Upper lobe of right lung (tissue), 1 donor: ENCODE measurements at places on chromosomes 1 and 21. TPM values are rescaled to one million over a fixed set of nuclear protein-coding genes. Genes with fewer than 3 reads are reported as not detected.
A peak's percentile ranks its signal among the peaks of the same experiment; 100 is the strongest.

The OR2L8 gene
- total RNA-seq, result not detected

The RGS16 gene
- total RNA-seq, result 12.0 TPM

The AQP10 gene
- total RNA-seq, result 0.64 TPM

The CYP4Z1 gene
- 2.1 TPM for total RNA-seq

DNA sequence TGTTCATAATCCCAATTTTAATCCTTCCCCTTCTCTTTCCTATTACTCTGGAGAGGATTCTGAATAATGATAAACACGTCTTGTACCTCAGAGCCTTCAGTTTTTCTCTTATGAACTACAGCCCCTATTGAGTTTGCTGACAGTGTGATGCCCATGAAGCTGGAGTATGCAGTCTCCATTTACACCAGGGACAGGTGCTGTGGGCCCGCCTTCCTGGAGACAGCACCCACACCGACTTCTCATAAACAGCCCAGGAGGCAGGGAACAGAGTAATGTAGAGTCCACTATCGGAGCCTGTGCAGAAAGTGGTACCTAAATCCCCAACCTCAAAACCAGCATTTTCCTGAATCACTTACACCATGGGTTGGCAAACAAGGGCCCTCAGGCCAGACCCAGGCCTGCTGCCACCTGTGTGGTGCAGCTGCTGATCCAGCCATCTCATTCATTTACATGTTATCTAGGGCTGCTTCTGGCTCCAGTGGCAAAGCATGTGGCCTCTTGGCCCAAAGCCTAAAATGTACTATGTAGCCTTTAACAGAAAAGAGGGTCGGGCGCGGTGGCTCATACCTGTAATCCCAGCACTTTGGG lies 95.1 kb upstream of the KRTAP19-8 start:
- DNase-seq, result no peak

- DNase-seq, result no peak
Measured at GRCh38 chr1:55632058-55632457, 416.9 kb upstream of the USP24 start.

The LIN28A gene
- total RNA-seq, result not detected

DNA sequence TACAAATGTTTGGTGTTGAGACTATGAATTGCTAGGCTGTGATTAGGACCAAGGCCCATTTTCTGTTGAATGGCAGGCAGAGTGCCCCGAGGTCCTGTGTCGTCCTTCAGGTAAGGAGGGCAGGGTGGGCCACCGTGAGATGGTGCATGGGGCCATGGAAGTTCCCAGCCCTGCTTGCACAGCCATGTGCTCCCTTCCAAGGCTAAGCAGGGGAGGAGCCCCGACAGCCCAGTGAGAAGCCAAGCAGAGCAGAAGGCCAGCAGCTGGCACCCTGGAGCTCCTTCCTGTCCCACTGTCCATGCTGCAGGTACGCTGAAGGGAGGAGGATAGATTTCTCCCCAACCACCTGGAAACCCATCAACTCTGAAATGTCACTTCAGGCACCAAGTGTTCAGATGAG lies 8.2 kb upstream of the NUAK2 start:
- no peak for DNase-seq

- no peak for DNase-seq
Measured at GRCh38 chr1:185520188-185520920, 203.3 kb upstream of the IVNS1ABP start.

DNA sequence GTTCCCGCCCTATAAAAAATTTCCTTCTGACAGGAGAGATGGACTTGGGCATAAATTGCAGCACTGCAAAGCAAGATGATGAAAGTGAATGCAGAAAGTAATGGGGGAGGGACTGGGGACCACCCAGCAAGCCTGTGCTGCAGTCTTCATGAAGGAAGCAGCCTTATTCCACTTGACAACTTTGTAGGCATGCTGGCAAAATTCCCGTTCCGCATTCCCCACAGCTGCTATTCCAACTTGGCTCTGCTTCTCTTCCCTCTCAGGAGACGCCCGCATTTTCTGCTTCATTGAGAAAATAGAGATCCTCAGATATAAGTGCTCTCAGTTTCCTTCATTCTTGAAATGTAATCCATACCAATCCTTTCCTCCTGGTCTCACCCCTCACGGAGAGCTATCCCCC lies 2.4 kb downstream of the HMGB4 start:
- no peak for DNase-seq

- DNase-seq, result peak; percentile 37
Measured at GRCh38 chr1:15577691-15578090, 7.2 kb downstream of the AGMAT start.

DNA sequence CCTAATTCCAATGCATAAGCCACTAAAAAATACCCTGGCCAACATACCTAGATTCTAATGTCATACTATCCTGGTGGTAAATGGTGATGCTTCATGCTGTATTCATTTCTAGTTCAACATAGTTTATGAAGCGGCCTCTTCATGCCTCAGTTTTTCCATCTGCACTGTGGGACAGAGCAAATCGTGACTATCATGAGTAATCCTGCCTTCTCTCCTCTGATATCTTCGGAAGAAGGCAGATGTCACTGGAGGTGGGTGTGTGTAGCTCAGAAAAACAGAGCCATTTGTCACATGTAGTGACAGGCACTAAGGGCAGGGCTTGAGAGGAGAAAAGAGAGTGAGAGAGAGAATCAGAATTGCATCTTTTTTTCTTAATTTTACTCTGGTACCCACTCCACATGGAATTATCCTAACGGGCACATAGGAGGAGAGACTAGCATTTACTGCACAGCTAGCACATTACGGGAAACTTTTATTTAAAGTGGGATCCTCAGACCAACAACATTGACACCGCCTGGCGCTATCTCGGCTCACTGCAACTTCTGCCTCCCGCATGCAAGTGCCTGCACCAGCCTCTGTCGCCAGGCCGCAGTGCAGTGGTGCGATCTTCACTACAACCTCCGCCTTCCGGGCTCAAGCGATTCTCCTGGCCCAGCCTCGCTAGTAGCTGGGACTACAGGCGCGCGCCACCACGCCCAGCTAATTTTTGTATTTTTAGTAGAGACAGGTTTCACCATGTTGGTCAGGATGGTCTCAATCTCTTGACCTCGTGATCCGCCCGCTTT lies 78.4 kb upstream of the KCNA3 start:
- no peak for DNase-seq

DNA sequence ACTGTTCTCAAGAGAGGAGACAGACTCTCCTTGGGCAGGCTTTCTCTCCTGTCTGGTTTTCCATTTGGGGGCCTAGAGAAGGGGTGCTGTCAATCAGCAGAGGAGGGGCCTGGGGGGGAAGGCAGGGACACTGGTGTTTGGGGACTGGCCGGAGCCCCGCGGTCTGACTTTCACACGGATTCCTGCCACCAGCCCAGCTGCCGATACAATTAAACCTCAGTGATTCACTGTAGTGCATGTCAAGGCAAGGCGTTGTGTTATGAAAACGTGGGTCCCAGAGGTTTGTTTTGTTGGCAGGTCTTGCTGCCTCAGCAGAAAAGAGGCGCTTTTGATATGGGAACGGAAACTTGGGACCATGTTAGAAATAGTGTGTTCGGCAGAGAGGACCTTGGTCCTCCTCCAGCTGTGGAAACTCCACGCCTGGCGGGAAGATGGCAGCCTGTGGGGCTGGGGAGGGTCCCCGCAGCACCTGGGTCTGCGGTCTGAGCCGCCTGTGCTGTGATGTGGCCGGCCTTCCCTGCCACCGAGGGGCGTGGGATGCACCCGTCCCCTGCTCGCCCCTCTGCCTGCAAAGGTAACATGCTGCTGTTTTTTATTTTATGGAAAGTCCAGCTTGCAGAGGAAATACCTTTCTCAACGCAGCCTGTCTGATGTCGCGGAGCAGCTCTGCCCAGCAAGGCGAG lies 47.6 kb downstream of the SPSB1 start:
- DNase-seq, result no peak

- DNase-seq, result no peak
Measured at GRCh38 chr1:182671750-182672486, 12.5 kb downstream of the RGS8 start.

DNA sequence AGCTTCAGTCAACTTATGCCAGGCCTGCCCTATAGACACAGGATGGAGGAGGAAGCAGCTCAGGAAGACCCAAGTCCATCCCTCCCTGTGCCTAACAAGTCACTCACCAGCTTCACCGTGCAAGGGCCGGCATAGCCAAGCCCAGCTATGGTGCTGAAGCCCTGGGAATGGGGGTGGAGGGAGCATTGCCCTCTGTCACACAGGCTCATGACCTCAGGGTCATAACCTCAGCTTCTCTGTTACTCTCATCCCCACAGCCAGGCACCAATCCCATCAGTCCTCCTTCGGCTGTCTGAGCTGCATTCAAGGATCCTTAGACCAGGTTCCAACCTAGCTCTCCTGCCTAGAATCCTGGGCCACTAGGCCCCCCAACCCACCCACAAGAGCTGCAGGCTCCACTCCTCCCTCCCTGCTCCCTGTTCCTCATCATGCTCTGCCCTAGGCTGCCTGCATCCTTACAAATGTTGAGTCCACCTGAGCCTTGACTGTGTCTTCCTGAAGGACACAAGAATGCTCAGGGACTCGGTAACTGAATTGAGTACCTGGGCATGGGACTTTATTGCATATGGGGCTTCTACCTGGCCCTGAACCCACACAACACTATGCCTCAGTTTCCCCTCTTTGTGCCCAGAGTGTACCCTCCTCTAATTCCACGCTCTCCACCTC lies 1.7 kb downstream of the CD244 start:
- no peak for DNase-seq

The LDLRAD1 gene
- total RNA-seq, result 0.41 TPM

The AADACL3 gene
- not detected for total RNA-seq

- DNase-seq, result no peak
Measured at GRCh38 chr1:237574536-237574935, 316.2 kb downstream of the ZP4 start.

DNA sequence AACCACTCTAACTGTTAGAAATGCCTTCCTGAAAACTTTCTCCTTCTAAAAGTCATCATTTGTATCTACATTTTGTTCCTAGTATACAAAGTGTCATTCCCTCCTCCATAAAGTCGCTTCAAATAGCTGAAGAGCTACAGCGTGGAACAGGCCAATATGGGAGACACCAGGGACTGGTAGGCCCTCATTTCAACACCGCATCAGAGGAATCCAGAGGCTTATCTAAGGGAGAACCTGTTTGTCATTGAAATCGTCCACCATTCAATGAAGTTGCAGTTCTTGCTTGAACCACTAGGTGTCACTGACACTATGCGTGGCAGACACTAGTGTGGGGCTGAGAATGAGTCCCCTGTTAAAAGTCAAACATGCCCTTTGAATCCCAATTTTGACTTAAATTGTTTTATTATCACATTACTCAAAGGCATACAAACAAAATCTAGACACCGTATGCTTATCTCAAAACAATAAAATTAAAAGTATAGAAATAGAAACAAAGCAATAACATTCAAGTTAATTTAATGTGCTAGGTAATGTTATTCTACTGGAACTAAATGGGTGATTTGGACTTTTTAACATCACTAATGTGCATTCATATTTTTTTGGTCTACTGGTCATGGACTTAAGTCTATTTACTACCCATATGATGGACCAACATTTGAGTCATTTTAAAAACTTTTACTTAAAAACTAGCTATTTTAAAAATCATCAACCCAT lies 182.3 kb downstream of the FCRL5 start:
- no peak for DNase-seq

The WNT4 gene
- total RNA-seq, result 1.8 TPM

GRCh38 chr1:9766759-9767442 lies 56.9 kb downstream of the CLSTN1 start:
- DNase-seq, result no peak

DNA sequence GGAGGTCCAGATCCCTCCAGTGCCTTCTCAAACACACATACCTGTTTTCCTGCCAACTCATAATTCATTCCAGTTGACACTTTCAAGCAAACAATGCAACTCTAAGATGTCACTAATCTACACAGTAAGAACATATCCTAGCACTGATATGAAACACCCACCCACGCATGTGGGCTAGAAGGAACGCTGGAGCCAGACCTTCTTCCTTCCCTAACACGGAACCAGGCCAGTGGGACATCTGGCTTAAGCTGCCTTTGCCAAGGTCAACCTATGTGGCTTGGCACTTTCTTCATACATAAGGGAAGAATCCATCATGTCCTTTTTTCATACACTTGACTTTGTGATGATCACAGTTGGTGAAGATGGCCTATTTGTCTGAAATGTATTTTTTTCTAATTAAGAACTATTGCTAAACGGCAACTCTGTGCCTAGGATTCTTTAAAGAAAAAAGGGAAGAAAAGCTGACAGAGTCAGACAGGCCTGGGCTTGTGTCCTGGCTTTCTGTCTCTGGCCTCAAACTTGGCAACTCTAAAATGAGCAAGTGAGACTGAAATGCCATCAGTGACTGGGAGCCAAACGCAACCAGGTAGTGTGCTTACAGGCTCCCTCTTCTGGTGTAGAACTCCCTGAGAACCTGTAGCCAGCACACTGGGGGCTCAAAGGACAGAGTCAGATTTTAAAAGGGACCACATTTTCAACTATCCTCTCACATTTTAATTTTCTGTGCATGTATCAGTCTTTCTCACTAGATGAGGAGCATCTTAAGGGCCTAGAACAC lies 92.6 kb upstream of the BEND5 start:
- no peak for DNase-seq

GRCh38 chr1:169044296-169044695 lies 62.2 kb upstream of the ATP1B1 start:
- DNase-seq, result no peak

The PLA2G5 gene
- total RNA-seq, result 4.9 TPM

GRCh38 chr1:50163680-50164079 lies 55.0 kb downstream of the ELAVL4 start:
- no peak for DNase-seq

The SIKE1 gene
- total RNA-seq, result 31.2 TPM

The ARHGEF10L gene
- 34.1 TPM for total RNA-seq

The SLAMF8 gene
- 34.6 TPM for total RNA-seq

The FMN2 gene
- total RNA-seq, result 0.52 TPM

GRCh38 chr1:54371942-54372275 lies 34.3 kb downstream of the SSBP3 start:
- DNase-seq, result no peak

- no peak for DNase-seq
Measured at GRCh38 chr1:166915941-166916340, 39.9 kb upstream of the TADA1 start.

DNA sequence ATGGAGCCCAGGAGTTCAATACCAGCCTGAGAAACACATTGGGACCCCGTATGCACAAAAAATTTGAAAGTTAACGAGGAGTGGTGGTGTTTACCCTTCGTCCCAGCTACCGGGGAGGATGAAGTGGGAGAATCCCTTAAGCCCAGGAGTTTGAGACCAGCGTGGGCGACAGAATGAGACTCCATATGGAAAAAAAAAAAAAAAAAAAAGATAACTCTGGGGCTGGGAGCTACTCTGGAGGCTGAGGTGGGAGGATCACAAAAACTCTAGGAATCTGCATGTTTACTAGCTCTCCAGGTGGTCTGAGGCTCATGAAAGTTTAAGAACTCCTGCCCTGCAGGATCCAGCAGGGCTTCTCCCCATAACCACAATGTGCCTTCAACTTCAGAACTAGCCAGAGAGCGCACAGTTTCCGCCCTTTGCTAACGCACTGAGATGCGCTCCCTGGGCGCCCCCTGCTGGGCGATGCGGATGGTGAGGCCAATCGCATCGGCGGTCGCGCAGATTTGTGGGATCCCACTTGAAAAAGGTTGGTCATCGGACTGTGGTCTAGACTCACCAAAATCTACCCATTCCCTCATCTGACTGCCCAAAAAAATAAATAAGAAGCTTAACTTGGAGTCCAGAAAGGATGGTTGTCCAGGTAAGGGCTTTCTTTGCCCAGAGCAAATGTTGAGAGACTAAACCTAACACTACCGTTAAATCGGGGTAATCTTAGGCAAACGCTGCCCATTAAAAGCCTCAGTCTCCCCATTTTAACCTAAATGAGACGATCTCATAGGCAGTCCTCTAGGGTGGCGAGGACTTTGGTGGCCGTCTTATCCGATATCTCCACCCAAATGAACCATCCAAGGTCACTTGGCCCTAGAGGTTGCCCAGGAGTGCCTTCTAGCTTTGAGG lies 8.8 kb downstream of the ZNF683 start:
- DNase-seq, result peak; percentile 92
